EH (cell line): ENCODE measurements at places on chromosomes 1 and 21.

- DNase-seq, result no peak
These were observed 709.9 kb downstream of the KCNT2 start for GRCh38 chr1:195898373-195898772.

DNA sequence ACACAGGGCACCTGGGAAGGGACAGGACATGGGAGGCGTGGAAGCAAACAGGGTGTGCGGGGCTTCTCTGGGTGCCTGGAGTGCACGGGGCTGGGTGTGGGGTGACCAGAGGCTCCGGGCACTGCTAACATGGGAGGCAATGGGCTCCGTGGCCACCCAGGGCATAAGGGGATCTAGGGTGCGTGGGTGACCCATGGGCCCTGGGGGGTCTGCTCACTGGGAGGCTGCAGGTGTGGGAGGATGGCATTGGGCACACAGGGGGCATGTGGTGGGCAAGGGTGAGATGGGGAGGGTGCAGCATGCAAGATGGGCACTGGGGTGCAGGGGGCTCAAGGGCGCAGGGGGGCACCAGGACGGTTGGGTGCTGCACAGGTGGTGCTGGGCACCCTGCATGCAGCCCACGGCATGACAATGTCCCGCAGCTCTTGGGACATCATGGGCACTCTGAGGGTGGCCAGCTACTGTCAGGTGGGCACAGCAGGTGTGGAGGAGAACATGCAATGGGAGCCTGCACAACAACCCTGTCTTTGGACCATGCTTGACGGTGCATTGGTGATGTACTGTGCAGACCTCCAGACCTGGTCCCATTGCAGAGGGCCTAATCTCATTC lies 15.1 kb downstream of the TRIM11 start:
- DNase-seq, result no peak

GRCh38 chr21:33871171-33871570 lies 44.4 kb downstream of the ATP5PO start:
- peak; percentile 69 for DNase-seq

DNA sequence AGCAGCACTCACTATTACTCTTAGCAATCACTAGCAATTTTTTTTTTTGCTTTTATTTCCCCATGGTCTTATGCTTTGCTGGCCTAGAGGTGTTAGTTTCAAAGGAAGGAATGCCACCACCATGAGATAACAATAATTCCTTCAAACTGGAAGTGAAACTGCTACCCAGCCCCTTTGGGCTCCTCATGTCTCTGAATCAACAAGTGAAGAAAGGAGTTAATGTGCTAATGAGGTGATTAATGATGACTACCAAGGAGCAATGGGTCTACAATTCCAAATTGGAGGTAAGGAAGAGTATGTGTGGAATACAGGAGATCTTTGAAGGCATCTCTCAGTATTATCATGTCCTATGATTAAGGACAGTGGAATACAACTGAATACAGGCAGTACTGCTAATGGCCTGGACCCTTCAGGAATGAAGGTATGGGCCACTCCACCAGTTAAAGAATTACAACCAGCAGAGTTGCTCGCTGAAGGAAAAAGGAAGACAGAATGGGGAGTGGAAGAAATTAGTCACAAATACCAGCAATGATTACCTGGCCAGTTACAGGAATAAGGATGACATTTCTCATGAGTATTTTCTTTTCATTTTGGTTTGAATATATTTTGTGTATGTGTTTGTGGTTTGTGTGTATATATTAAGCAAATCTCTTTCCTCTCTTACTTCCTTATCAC lies 652.9 kb downstream of the ADGRL2 start:
- DNase-seq, result no peak

DNA sequence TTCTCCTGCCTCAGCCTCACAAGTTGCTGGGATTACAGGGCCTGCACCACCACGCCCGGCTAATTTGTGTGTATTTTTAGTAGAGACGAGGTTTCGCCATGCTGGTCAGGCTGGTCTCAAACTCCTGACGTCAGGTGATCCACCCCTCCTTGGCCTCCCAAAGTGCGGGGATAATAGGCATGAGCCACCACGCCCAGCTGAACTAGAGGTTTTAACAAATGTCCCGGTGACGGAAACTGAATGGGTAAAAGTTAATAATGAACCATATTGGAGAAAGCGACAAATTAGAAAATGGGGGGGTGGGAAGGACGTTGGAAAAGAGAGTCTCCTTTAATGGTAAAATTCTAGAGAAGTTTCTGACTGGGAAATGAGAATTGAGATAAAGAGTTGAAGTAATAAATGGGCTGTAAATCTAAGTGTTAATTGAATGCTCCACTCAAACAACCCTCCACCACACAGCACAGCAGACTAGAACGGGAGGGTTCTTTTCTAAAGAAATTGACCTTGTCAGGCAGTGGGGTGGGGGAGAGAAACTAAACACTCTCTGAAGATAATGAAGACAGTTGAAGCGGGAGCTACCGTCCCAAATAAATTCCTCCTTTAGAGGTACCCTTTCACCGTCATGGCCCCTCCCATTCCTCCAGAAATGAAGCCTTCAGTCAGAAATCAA lies 46.9 kb upstream of the PUM1 start:
- no peak for DNase-seq

GRCh38 chr21:45582128-45582527 lies 39.9 kb upstream of the SLC19A1 start:
- DNase-seq, result no peak

DNA sequence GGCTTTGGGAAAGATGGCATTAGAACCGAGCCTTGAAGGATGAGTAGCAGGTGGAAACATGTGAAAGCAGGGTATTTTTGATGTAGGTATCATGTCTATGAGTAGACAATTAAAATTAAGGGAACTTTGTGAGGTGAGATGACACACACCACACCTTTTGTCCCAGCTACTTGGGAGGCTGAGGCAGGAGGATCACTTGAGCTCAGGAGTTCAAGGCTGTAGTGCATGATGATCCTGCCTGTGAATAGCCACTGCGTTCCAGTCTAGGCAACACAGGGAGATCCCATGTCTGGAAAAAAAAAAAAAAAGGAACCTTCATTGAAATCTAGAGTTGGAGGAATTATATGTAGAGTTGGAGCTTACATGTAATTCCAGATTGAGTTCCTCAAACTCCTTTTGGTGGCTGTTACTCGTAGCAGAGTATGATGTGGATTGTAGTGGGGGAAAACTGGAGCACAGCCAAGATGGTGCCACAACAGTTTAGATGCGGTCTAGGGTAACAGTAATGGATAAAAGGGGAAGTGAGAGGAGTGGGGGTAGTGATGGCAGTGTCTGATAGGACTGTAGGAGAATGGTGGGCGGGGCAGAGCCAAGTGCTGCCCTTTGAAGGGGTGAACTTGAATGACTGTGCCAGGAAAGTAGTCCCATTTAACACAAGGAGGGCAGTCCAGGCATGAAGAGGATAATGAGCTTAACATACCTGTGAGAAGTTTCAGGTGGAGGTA lies 17.4 kb downstream of the AK4 start:
- DNase-seq, result no peak

DNA sequence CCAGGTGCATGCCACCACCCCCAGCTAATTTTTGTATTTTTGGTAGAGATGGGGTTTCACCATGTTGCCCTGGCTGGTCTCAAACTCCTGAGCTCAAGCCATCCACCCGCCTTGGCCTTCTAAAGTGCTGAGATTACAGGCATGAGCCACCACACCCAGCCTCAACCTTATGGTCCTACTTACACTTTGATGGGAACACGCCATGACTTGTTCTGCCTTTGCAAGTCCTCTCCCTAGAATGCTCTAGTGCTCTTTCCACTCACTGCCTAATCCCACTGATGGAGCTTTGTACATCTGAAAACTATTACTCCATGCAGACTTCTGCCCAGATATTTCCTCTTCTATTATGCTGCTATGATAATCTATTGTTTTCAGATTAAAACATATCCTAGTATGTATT lies 174.3 kb downstream of the DAB1 start:
- DNase-seq, result no peak
